ENCODE measurements at places on chromosomes 12 and 14. TPM values are rescaled to one million over a fixed set of nuclear protein-coding genes. Genes with fewer than 3 reads are reported as not detected.

DNA sequence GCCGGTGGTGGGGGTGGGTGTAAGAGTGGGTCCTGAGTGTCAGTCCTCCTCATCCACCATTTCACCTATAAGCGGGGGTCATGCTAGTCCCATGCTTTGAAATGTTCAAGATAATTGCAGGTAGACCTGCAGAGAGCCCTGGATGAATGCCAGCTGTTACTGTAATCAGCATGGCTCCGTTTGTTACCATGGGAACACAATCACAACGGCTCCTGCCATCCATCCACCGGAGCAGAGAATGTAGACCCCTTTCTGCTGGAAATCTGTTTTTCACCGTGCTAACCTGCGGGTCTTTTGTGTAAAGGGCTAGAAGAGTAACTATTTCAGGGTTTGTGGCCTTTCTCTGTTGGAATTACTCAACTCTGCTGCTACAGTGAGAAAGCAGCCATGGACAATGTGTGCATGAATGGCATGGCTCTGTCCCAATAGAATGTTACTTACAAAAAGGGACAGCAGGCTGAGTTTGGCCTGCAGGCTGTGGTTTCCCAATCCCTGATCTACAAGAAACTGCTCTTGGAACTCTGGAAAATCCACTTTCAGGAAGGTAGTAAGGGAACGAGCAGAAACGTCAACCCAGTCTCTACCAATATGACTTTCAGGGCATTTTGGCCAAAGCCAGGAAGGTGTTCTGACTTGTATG is 36.1 kb downstream of the KCTD10 start:
- DNase-seq = no peak

DNA sequence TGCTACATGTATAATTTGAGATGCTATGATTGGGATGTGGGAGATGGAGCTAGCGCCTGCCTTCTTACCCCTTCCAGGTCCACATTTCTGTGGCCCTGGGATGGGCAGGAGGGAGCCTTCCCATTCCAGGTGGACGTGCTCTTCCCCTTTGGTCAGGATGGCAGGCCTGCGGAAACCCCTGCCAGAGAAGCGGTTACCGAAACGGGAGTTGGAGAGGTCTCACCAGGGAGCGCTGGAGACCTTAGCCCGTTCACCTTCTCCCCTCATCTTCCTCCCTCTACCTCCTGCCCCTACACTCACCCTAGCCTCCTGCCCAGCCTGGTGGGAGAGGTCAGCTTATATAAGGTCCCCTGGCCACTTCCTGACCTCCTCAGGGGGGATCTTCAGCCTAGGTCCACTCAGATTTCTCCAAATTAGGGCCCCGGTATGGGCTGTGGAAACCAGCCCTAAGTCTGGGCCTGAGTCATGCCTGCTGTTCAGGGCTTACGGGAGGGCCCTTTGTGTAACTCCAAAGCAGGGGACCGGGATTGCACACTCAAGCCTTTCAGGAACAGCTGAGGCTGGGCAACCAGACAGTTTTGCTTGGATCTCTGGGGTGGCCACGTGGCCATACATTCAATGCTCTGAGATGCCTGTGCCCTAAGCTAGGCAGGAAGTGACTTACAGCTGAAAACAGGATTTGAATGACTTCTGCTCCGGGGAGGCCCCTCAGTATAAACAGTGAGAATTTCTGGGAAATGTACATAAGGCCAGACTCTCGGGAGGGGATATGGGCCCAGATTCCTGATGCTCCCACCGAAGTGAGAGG is 10.2 kb upstream of the MEG3 start:
- DNase-seq = no peak

DNA sequence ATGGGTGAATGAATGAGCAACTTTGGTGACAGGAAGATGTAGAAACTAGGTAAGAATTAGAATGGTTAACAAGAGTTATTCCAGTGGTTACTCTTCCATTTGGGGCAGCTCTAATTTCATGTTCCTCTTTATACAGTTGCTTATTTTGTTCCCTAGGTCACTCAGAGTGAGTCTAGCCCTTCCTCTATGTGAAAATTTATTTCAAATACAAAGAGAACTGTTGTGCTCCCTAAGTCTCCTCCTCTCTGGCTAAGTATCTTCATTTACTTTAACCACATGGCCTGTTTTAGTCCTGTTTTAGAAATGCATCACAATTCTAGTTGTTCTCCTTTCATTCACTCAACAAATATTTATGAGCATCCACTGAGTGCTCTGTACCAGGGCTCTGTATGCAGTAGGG is 51.1 kb upstream of the HIF1A start:
- no peak for DNase-seq

- no peak for DNase-seq
Measured at GRCh38 chr14:100864960-100865681, 38.4 kb downstream of the RTL1 start.

- DNase-seq = no peak
Measured at GRCh38 chr14:74704656-74705055, 8.2 kb downstream of the AREL1 start.

GRCh38 chr14:34099635-34100034 is 148.8 kb upstream of the EGLN3 start:
- no peak for DNase-seq

GRCh38 chr14:71437870-71438269 is 494.4 kb upstream of the RGS6 start:
- no peak for DNase-seq

- no peak for DNase-seq
Measured at GRCh38 chr14:77526266-77526665, 27.6 kb upstream of the ISM2 start.

DNA sequence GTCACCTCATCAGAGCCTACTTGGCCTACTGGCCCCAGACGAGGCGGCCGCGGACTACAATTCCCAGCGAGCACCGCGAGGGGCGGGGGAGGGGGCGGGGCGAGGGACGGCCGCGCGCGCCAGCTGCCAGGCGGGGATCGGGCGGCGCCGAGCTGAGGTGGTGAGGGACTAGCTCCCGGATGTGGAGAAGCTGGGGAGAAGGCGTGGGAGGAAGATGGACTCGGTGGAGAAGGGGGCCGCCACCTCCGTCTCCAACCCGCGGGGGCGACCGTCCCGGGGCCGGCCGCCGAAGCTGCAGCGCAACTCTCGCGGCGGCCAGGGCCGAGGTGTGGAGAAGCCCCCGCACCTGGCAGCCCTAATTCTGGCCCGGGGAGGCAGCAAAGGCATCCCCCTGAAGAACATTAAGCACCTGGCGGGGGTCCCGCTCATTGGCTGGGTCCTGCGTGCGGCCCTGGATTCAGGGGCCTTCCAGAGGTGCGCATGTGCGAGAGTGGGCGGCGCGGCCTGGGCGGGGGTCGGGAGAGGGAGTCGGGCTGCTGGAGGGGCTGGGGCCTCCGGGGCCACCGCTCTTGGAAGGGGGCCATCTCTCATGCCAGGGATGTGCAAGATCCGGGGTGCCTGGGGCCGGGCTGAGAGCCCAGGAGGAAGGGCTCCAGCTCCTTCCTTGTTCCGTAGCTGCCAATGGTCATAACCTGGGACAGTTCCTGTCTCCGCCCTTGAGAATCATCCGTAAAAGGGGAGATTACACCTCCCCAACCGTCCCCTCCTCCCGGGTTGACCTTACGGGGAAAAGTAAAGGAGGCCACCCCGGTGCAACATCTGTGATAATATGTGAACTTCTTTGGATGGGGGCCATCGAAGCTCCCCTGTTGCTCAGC is at the start of gene CMAS:
Gene CMAS (plus strand): TSS at position 129 of the 878 bp plus-strand sequence. CDS start 86 bp downstream, at position 215.
- peak; percentile 78 for DNase-seq

- no peak for DNase-seq
Measured at GRCh38 chr12:103865151-103865730, 24.2 kb upstream of the NT5DC3 start.

GRCh38 chr12:124700810-124701592 is 133.6 kb upstream of the NCOR2 start:
- DNase-seq = peak; percentile 49

Gene KLHDC1
- polyA plus RNA-seq = 8.3 TPM

Gene MCRS1
- polyA plus RNA-seq = 40.3 TPM

Gene ITGA7
- 19.5 TPM for polyA plus RNA-seq

Gene RD3L
- polyA plus RNA-seq = not detected

Gene BCL2L14
- polyA plus RNA-seq = not detected
